ENCODE measurements at places on chromosomes 2 and 18.

GRCh38 chr18:11791131-11791530, 60.1 kb upstream of the CHMP1B start:
- H3K4me3 ChIP-seq, result no peak overlapping the region
- peaks cover 7% of the 10 kb centered on the region for H3K4me1 ChIP-seq
- H3K27ac ChIP-seq, result no peak overlapping the region
- DNase-seq, result no peak

DNA sequence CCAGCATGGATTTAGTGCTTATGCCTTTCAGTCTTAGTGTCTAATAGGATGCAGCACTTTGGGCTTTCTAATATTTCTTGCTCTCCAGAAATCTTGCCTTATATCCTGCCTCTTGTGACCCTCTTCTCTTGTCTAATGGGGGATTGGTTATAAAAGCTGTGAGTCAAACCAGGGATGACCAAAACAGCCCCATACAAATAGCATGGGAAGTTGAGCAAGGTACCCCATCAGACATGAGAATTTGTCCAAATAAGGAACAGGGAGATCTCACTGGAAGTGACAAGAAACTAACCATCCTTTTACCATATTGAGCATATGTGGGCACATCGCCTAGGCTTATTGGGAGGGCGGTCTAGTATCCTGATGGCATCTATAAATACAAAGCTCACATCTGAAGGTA, 78.8 kb upstream of the BZW1 start:
- peaks cover 4% of the 10 kb centered on the region for H3K4me1 ChIP-seq
- no peaks in the 10 kb centered on the region for H3K27me3 ChIP-seq
- no peak overlapping the region for H3K27ac ChIP-seq
- no peaks in the 10 kb centered on the region for H3K36me3 ChIP-seq

- H3K4me3 ChIP-seq, result no peak overlapping the region
- peaks cover 9% of the 10 kb centered on the region for H3K36me3 ChIP-seq
- peak; percentile 75 for DNase-seq
- peaks cover 3% of the 10 kb centered on the region for H3K4me1 ChIP-seq
- H3K27me3 ChIP-seq, result no peaks in the 10 kb centered on the region
Observed at GRCh38 chr2:36507408-36507812, 90.6 kb downstream of the FEZ2 start.

GRCh38 chr2:60847854-60848253, 33.5 kb upstream of the REL start:
- no peaks in the 10 kb centered on the region for H3K4me1 ChIP-seq
- no peaks in the 10 kb centered on the region for H3K27me3 ChIP-seq
- DNase-seq, result no peak
- H3K36me3 ChIP-seq, result no peaks in the 10 kb centered on the region

- H3K4me1 ChIP-seq, result peaks cover 2% of the 10 kb centered on the region
- H3K4me3 ChIP-seq, result no peak overlapping the region
- no peaks in the 10 kb centered on the region for H3K36me3 ChIP-seq
- DNase-seq, result peak; percentile 76
- no peak overlapping the region for H3K27ac ChIP-seq
Observed at GRCh38 chr2:219643788-219644398, 16.5 kb downstream of the SLC4A3 start.

GRCh38 chr18:75344161-75344560, 83.3 kb downstream of the SMIM21 start:
- H3K4me3 ChIP-seq, result no peak overlapping the region
- no peaks in the 10 kb centered on the region for H3K4me1 ChIP-seq
- H3K27me3 ChIP-seq, result no peaks in the 10 kb centered on the region
- DNase-seq, result peak; percentile 57
- no peak overlapping the region for H3K27ac ChIP-seq
- no peaks in the 10 kb centered on the region for H3K36me3 ChIP-seq

- no peak overlapping the region for H3K27ac ChIP-seq
- no peaks in the 10 kb centered on the region for H3K4me1 ChIP-seq
- no peak overlapping the region for H3K4me3 ChIP-seq
- peaks cover 9% of the 10 kb centered on the region for H3K36me3 ChIP-seq
- no peaks in the 10 kb centered on the region for H3K27me3 ChIP-seq
- DNase-seq, result no peak
Observed at GRCh38 chr2:230203110-230203676, 16.6 kb downstream of the SP110 start.

DNA sequence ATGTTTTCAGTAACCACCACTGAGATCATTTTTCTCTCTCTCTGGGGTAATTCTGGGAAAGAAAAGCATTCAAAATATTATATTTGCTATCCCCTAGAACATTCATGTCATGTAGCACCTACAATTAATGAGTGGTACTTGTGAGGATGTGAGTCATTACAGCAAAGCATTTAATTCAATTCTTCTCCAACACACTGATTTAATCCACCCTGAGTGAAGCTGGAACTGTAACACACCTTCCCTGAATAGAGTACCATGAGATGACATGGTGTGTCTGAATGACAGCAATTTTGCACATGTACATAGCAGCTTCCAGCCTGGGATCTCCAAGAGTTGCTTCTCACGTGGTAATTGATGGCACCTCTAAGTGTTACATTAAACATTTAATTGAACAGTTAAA, 207.1 kb upstream of the SLC14A2 start:
- H3K27ac ChIP-seq, result no peak overlapping the region
- no peaks in the 10 kb centered on the region for H3K4me1 ChIP-seq
- H3K36me3 ChIP-seq, result peaks cover 1% of the 10 kb centered on the region
- H3K27me3 ChIP-seq, result no peaks in the 10 kb centered on the region

GRCh38 chr2:27965841-27966240, 75.3 kb downstream of the BABAM2 start:
- no peak overlapping the region for H3K4me3 ChIP-seq
- no peaks in the 10 kb centered on the region for H3K27me3 ChIP-seq
- DNase-seq, result no peak
- H3K27ac ChIP-seq, result no peak overlapping the region
- peaks cover 20% of the 10 kb centered on the region for H3K36me3 ChIP-seq

DNA sequence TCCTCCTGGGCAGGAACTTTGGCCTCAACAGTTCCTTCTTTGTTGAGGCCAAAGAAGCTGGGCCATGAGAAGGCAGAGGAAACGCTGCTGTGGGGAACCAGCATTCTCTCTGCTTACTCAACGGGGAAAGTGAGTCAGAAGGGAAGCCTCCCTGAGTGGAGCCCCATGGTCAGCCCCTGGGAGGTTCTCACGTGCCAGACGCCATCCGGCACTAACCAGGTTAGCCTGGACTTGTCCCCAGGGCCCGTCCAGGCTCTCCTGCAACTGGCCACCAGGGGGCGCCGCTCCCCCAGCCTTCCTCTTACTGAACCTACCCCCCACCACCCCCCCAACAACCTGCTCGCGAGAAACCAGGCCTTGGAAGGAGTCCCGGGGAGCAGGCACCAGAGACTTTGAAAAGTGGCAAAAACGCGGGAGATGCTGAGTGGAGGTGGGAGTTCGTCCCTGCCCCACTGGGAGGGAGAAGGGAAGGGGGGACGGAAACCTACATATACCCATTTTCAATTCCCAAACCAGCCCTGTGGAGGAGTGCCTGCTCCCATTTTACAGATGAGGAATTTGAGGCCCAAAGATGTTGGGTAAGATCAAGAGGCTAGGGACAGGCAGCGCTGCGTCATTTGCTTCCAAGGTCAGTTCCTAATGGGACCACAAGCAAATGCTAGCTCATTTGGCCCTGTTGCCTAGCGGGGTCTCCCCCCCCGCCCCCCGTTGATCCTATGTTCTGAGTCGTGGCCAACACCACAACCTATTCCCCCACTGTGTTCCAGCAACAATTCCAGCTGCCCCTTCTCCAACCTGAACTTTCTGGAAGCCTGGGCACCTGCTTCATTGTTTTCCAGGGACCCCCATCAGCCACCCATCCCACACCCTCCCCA, 20.0 kb downstream of the TEX44 start:
- 0 out of 2 replicates have a peak, but pooled peaks cover 2% of the 10 kb centered on the region for H3K4me1 ChIP-seq
- no peaks in the 10 kb centered on the region for H3K36me3 ChIP-seq
- H3K27ac ChIP-seq, result peak overlapping the region; percentile 95
- no peaks in the 10 kb centered on the region for H3K27me3 ChIP-seq

- no peak for DNase-seq
- no peak overlapping the region for H3K27ac ChIP-seq
- no peaks in the 10 kb centered on the region for H3K27me3 ChIP-seq
Observed at GRCh38 chr2:67108231-67108630, 288.9 kb upstream of the ETAA1 start.

GRCh38 chr2:134129900-134130537, 123.9 kb upstream of the MGAT5 start:
- DNase-seq, result no peak
- no peak overlapping the region for H3K4me3 ChIP-seq
- H3K36me3 ChIP-seq, result peaks cover 30% of the 10 kb centered on the region
- H3K27ac ChIP-seq, result no peak overlapping the region

DNA sequence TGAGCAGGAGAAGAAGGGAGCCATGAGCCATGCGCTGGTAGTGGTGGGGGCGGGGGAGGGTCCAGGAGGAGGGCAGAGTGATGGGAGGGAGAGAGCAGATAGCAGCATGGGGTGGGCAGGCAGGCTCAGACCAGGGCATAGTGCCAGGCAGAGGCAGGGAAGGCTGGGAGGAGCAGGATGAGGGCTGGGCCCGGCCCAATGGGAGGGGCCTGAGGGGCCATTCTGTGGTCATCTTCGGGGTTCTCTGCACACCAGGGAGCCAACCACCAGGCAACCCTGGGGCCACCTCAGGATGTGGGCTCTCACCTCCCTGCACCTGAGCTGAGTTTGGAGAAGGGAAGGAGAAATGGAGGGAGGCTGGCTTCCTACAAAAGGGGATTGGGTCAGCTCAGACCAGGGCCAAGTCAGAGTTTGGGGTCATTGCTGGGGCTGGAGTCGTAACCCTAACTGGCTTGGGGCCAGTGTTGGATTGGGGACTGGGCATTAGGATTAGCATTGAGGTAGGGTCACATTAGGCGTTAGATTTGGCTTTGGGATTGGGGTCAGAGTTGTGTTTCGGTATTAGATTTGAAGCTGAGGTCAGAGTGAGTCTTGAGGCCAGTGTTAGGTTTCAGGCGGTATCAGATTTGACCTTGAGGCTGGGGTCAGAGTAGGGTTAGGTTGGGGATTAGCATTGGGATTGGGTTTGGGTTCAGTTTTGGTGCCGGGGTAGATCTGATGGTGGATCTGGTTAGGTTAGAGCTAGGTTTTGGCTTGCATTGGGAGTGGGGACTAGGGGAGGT, 11.2 kb downstream of the VIL1 start:
- no peaks in the 10 kb centered on the region for H3K36me3 ChIP-seq
- H3K4me3 ChIP-seq, result no peak overlapping the region
- DNase-seq, result no peak

- no peak for DNase-seq
- H3K4me3 ChIP-seq, result no peak overlapping the region
- no peaks in the 10 kb centered on the region for H3K4me1 ChIP-seq
Observed at GRCh38 chr2:161546635-161547034, 77.6 kb upstream of the SLC4A10 start.

- H3K4me1 ChIP-seq, result no peaks in the 10 kb centered on the region
- no peaks in the 10 kb centered on the region for H3K27me3 ChIP-seq
- no peak for DNase-seq
Observed at GRCh38 chr2:35852-36251, 10.5 kb downstream of the FAM110C start.

- peak within 1 kb of the TSS; percentile 80 for H3K4me3 ChIP-seq
- peaks cover 4% of the 10 kb centered on the region for H3K4me1 ChIP-seq
- peak; percentile 40 for DNase-seq
- H3K27ac ChIP-seq, result no peak within 1 kb of the TSS
- peaks cover 3% of the 10 kb centered on the region for H3K36me3 ChIP-seq
Observed at GRCh38 chr2:237627441-237628246, at the start of gene LRRFIP1. TSS of gene LRRFIP1 (plus strand) at chr2:237627587. CDS start at chr2:237627645, 58 bp downstream.

- no peak overlapping the region for H3K4me3 ChIP-seq
- H3K27ac ChIP-seq, result no peak overlapping the region
- peaks cover 7% of the 10 kb centered on the region for H3K4me1 ChIP-seq
Observed at GRCh38 chr2:7771781-7772180, 854.6 kb downstream of the RNF144A start.

GRCh38 chr2:169011698-169012097, 19.4 kb downstream of the ABCB11 start:
- H3K36me3 ChIP-seq, result no peaks in the 10 kb centered on the region
- DNase-seq, result no peak
- H3K27ac ChIP-seq, result no peak overlapping the region

- no peaks in the 10 kb centered on the region for H3K36me3 ChIP-seq
- H3K27ac ChIP-seq, result no peak overlapping the region
- no peaks in the 10 kb centered on the region for H3K4me1 ChIP-seq
- H3K27me3 ChIP-seq, result no peaks in the 10 kb centered on the region
- no peak for DNase-seq
Observed at GRCh38 chr2:28219138-28219537, 173.5 kb upstream of the FOSL2 start.

DNA sequence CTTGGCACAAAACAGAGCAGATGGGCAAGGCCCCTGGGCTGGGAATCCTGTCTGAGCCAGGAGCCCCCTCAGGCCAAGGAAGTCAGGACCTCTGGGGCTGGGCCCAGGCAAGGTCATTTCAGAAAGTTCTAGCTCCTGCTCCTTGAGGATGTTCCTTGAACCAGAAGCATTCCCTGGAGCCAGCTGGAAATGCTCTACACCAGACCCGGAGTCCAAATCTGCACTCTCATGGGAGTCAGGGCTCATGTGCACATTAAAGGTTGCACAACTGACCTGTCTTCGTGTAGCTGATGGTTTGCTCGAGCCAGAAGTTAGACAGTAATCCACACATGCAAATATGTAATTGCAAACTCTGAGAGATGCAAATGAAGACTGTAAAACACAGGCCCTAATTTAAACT, 18.0 kb downstream of the PARD6G start:
- H3K27me3 ChIP-seq, result no peaks in the 10 kb centered on the region
- H3K27ac ChIP-seq, result no peak overlapping the region
- no peak overlapping the region for H3K4me3 ChIP-seq
- DNase-seq, result no peak
- H3K36me3 ChIP-seq, result no peaks in the 10 kb centered on the region

- no peaks in the 10 kb centered on the region for H3K27me3 ChIP-seq
- H3K27ac ChIP-seq, result no peak overlapping the region
- no peak for DNase-seq
- H3K36me3 ChIP-seq, result no peaks in the 10 kb centered on the region
- no peaks in the 10 kb centered on the region for H3K4me1 ChIP-seq
- H3K4me3 ChIP-seq, result no peak overlapping the region
Observed at GRCh38 chr2:114034742-114035141, 144.9 kb downstream of the ACTR3 start.

DNA sequence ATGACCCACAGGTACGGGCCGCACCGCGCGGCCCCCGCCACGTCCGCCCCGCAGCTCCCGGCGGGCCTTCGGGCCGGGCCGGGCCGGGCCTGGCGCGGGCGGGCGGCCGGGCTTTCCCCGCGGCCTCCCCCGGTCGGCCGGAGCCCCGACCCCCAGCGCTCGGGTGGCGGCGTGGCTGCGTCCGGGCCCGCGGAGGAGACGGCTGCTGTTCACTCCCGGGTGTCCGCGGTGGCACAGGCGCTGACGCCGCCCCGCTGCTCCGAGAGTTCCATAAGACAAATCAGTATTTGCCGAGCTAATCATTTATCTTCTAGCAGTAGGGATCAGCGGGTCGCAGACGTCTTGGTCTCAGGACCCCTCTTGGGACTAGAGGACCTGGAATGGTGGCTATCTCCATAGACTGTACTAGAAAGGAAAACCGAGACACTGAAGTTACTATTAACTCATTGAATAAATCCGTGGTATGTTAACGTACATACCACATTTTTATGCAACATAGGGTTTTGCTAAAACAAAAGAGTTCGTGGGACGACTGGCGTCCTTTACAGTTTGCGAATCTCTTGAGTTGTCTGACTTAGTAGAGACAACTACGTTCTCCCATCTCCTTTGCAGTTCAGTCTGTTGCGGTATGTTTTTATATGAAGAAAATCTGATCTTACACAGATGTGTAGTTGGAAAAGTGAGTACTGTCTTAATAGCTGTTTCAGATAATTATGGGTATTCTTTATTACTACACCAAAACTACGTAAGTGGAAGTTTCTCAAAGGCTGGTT, 500 bp downstream of the LIMS1 start:
- DNase-seq, result peak; percentile 34
- H3K27ac ChIP-seq, result no peak overlapping the region

- H3K27me3 ChIP-seq, result no peaks in the 10 kb centered on the region
- H3K36me3 ChIP-seq, result no peaks in the 10 kb centered on the region
- no peak for DNase-seq
- H3K27ac ChIP-seq, result no peak overlapping the region
Observed at GRCh38 chr18:47166294-47166693, 9.9 kb downstream of the IER3IP1 start.

Measured in H9 (cell line).